ENCODE measurements at places on chromosomes 7 and 10.

DNA sequence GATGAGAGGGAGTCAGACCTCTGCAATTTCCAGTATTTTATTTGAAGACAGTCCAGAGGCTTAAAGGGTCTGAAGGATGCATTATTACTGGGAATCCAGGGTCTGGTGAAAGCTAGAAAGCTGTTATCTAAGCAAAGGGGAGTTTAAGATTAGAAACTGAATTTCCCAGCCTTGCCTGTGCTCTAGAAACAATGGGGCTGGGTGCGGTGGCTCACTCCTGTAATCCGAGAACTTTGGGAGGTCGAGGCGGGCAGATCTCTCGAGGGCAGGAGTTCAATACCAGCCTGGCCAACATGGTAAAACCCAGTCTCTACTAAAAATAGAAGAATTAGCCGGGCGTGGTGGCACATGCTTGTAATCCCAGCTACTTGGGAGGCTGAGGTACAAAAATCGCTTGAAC, 71.5 kb upstream of the ANLN start:
- no peak for DNase-seq

- no peak for DNase-seq
Observed at GRCh38 chr7:157526913-157527634, 190.3 kb downstream of the DNAJB6 start.

DNA sequence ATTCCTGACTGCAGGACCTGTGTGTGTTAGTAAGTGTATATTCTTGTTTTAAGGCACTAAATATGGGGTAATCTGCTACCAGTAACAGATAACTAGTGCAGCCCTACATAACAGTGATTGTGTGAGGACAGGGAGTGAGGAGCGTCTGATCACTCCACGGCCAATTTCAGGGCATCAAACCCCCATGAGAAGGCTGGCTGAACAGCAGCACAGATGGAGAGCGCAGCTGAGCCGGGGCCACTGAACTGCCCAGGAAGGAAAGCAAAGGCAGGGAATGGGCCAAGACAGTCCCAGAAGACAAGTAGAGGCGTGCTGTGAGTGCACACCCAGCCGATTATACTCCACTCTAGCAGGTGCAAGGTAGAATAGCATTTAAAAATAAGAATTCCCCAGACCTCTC, 157.1 kb upstream of the CHST15 start:
- DNase-seq = no peak

DNA sequence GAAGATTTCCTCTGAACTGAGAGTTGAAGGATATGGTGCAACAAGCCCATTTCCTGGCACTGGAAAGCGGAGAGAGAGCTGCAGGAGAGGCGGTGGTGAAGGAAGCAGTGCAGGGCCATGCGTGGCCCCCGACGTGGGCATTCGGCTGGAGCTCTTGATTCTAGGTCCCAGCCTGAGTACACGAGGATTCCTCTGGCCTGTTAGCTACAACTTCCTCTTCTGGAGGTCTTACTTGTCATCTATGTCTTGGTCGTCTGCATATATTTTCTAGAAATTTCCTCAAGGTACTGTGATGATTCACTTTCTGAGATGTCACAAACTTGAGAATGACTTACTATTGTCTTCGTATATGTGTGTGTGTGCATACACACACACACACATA, 59.2 kb upstream of the JAZF1 start:
- DNase-seq = no peak

DNA sequence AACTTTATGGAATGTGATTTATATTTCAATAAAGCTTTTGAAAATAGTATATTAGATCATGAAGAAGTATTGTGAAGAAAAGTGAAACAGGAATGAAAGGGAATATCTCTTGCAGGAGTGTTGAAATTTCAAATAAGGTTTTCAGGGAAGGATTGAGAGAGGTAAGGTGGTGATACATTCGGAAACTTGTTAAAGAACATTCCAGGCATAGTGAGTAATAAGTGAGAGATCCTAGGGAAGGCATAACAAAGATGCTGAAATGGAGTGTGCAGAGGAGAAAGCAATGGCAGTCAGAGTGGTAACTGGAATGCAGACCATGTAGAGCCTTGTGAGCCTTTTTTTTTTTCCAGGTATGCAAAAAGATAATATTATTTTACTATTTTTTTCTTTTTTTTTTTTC, 4.1 kb downstream of the OR9A4 start:
- DNase-seq = no peak

- no peak for DNase-seq
Observed at GRCh38 chr7:98816241-98816640, 53.6 kb downstream of the TMEM130 start.

DNA sequence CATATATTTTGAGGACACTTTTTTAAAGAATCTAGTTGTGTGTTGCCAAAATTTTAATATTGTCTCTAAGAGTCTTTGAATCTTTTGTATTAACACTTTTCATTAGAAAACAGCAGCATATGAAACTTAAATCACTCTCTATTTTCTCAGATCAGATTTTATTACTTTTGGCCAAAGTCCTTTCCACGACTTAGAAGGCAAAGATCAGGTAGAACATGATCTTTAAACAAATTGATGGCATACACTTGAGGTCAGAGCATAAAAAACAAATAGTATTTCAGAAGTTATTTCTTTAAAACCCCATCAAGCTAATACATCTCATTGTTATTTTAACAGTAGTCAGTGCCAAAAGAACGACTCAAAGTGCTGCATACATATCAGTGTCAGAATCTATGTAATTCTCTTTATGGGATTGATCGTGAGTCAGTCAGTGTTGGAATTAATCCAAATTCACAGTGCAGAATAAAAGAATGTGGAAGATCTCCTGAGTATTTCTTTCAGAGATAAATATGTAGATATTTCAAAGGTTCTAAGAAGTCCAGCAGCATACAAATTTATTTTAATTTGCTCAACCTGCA, 9.6 kb upstream of the AGMO start:
- DNase-seq = no peak

- DNase-seq = no peak
Observed at GRCh38 chr10:71053169-71053895, 159.0 kb upstream of the UNC5B start.

DNA sequence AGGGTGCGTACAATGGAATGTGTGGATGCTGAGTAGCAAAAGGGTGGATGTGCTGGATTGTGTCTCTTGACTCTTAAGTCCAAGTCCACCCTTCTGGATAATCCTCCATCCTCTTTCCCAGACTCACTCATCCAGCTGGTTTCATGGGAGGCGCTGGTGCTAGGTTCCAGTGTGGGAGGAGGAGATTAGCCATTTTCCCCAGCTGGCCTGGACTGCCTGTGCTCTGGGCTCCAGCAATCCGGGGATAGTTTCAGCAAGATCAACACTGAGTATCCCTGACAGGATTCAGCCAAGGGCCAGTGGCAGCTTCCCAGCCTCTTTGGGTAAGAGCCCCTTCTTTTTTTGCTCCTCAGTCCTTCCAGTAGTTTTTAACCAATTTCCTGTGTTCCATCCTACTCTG, 21.6 kb upstream of the TRIL start:
- DNase-seq = no peak

DNA sequence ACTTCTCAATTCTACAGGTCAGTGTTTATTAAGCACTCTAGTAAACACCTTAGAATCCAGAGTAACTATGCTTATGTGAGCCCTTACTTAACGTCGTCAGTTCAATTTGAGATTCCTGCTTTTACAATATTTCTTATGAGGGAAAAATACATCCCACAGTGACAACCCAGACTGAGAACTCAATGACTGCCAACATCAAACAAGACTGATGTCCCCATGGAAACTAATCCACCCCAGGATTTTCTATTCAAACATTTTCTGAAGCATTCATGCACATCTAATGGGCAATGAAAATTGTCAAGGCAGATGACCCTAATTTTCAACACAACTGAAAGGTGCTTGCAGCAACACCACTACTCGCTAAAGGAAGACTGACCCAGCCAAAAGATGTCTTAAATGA, 67.0 kb downstream of the ATE1 start:
- no peak for DNase-seq

DNA sequence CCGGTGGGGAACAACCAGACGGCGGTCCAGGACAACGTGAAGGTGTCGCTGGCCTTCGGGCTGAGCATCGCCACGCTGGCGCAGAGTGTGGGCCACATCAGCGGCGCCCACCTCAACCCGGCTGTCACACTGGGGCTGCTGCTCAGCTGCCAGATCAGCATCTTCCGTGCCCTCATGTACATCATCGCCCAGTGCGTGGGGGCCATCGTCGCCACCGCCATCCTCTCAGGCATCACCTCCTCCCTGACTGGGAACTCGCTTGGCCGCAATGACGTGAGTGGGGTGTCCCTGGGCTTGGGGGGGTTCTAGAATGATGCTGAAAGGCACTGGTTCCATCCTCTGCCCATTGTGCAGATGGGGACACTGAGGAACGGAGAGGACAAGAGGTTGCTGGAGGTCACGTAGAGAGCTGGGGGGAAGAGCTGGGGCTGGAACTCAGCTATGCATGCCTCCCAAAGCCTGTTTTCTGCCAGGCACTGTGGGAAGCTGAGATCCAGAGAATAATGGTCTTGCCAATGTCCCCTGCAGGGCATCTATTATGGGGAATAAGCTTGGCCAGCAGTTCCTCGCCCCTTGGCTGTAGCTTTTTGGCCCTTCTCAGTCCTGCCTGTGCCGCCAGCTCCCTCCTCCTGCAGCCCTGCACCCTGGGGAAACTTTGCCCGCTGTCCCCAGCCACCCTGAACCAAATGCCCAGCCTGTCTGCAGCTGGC, 523 bp downstream of the AQP1 start:
- DNase-seq = no peak

GRCh38 chr10:20744821-20745220, 152.3 kb downstream of the NEBL start:
- DNase-seq = no peak

DNA sequence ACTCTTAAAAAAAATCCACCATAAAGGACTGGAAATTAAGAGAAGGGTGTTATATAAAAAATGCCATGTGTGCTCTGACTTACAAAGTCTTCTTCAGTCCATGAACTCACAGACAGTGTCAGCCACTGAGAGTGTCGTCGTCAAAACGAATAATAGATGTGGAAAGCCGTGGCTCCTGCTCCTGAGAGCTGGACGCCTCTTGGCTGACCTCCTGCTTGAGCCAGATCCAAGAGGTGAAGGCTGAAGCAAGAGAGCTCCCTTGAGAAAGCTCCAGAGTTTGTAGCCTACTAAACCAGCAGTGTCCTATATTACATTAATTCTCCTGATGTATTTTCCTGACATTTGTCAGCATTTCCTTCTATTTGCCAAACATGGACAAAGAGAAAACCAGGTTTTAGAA, 234.3 kb upstream of the C7orf33 start:
- DNase-seq = no peak

GRCh38 chr7:68504716-68505115, 1093.6 kb upstream of the AUTS2 start:
- no peak for DNase-seq

GRCh38 chr10:98405422-98405821, 9.6 kb downstream of the PYROXD2 start:
- no peak for DNase-seq

- no peak for DNase-seq
Observed at GRCh38 chr10:3873728-3874461, 88.9 kb upstream of the KLF6 start.

DNA sequence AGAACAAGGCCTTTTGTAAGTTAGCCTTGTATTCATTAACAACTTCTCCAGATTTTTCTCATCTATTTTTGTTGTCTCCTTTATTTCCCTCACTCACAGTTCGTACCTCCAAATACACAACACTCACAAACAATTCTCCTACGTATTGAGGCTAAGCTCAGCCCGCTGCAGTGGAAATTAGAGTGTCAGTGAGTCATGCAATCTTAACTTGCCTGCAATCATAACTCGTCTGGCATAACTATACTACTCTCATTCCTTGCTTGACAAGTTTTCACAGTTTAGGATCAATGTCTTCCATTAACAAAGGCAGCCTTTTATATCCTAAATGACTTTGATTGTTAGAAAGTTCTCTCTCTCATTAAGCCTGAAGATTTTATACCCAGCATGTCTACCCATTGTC, 23.8 kb downstream of the TMEM196 start:
- no peak for DNase-seq

DNA sequence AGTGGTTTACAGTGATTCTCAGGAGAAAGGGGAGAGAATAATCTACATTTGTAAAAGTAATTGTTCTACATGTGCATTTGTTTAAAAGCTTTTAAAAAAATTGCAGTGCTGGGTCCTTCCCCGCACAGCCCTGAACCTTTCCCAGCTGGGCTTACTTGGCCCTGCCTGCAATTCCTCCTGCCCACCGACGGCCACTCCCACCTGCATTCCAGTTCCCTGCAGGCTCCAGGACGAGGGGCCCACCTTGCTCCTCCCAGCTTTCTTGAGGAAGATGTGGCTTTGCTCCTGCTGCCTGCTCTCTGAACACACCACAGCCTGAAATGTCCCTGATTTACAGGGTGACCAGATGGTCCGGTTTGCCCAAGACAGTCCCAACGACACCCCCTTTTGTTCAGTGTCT, 222.7 kb downstream of the PRPF18 start:
- DNase-seq = no peak

GRCh38 chr7:149559711-149560110, 62.1 kb upstream of the ZNF746 start:
- no peak for DNase-seq

- DNase-seq = no peak
Observed at GRCh38 chr7:13797545-13797944, 191.9 kb downstream of the ETV1 start.

DNA sequence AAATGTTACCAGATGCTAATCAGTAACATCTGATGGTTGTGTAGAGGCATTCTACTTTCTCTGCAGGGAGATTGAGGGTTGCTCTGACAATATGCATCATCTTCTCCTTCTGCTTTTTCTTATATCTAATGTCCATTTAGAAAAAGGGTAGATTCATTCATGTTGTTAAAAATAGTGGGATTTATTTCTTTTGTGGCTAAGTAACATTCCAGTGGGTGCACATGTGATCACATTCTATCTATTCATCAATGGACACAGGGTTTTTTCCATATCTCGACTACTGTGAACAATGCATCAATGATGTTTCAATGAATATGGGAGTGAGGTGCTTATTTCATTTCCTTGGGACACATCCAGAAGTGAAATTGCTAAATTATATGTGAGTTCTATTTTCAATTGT, 103.9 kb downstream of the CRPPA start:
- DNase-seq = no peak

GRCh38 chr7:108062250-108063014, 59.5 kb upstream of the LAMB1 start:
- DNase-seq = no peak

- DNase-seq = no peak
Observed at GRCh38 chr10:65033957-65034356, 1512.8 kb downstream of the REEP3 start.

- no peak for DNase-seq
Observed at GRCh38 chr7:34928052-34928451, 109.2 kb downstream of the DPY19L1 start.

DNA sequence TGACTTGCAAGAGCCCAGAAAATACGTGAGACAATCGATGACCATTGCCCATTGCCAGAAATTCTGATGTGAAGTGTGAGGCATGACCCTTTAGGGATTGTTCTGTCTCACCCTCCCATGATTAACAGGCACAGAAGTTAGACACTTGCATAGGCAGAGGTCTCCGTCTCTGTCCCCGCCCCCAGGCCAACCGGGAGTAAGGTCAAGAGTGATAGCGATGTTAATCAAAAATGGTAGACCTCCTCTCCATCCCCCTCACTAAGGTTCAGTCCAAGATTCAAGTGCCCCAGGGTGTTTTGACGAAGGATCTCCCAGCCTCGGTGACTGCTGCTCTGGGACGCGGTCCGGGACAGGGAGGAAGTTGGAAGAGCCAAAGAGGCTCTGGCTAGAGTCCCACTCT, 22.7 kb upstream of the TRPV6 start:
- DNase-seq = no peak

Data from NCI-H1417 treated with DMSO at 0.1 percent for 48 hours (cell line).